ENCODE measurements at places on chromosomes 6 and 20. TPM values are rescaled to one million over a fixed set of nuclear protein-coding genes. Genes with fewer than 3 reads are reported as not detected.

DNA sequence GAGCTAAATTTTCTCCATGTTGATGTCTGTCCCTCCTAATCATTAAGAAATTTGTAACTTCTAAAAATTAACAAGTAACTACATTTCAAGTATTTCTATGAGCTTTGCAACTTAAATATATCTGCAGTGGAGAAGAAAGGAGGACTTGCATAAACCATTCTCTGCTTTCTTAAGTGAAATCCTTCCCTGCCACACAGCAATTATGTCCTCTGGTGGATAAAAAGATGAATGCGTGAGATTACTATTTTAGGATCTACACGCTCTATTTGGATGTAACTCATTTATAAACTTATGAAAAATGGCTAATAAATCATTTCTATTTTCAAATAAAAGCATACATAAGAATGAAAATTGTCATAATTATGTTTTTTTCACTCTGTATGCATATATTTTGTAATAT lies 338.0 kb upstream of the PTCHD4 start:
- DNase-seq: no peak
- H3K4me3 ChIP-seq: no peak overlapping the region
- H3K4me1 ChIP-seq: no peaks in the 10 kb centered on the region
- H3K27me3 ChIP-seq: no peaks in the 10 kb centered on the region
- no peaks in the 10 kb centered on the region for H3K36me3 ChIP-seq

GRCh38 chr6:10314163-10314955 lies 100.5 kb downstream of the TFAP2A start:
- no peaks in the 10 kb centered on the region for H3K27me3 ChIP-seq
- no peaks in the 10 kb centered on the region for H3K36me3 ChIP-seq
- H3K4me3 ChIP-seq: no peak overlapping the region
- H3K27ac ChIP-seq: no peak overlapping the region
- peaks cover 17% of the 10 kb centered on the region for H3K4me1 ChIP-seq

The SLC22A2 gene
- total RNA-seq: 0.27 TPM

The DAAM2 gene
- total RNA-seq: 45.2 TPM

The XKR7 gene
- under 0.01 TPM for total RNA-seq

Data from sigmoid colon (tissue), 7 donors.